ENCODE measurements at places on chromosomes 7 and 10.

DNA sequence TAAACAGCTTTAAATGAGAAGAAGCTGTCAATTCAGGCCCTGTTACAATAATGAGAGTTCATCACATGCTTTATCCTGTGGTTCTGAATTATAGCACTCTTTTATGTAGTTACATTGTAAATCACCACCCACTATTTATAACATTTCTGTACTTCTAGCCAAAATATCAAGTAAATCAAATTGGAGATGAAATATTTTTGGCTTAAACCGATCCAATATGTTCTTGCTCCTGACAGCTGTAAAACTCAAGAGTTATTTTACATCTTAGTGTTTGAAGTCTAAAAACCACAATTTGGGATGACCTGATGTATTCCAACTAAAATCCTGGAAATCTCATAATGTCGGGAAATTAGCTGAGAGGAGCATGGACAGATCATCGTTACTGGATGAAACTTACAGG lies 371.2 kb upstream of the LRRN3 start:
- peak; percentile 16 for DNase-seq

- no peak for DNase-seq
These were observed 1005.5 kb downstream of the KCNMA1 start for GRCh38 chr10:76631884-76632766.

DNA sequence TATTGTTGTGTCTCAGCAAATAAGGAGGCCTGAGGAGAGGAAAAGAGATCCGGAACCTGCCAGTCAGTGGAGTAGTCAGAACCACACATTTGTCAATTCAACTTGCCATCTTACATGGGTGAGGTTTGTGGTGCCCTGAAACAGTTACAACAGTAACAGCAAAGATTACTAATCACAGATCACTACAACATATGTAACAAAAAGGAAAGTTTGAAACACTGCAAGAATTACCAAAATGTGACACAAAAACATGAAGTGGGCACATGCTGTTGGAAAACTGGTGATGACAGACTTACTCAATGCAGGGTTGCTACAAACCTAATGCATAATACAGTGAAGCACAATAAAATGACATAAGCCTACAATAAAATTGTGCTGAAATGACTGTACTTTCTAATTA lies 89.4 kb downstream of the LRRN3 start:
- no peak for DNase-seq

GRCh38 chr10:72626444-72626754 lies 520 bp upstream of the MICU1 start:
- no peak for DNase-seq

DNA sequence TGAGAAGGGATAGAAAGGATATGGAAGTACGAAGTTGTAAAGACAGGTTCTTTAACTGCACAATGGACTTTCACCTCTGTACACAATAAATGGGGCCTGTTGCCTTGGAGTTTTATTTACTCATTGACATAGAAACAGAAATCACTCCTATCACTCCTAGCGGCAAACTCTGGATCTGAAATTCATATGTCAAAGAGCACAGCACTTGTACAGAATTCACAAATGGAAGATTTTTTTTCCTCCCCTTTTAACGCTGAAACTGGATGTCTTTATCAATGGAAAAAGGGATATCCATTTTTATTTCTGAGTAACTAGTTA lies 18.2 kb downstream of the NT5C3A start:
- DNase-seq = no peak

DNA sequence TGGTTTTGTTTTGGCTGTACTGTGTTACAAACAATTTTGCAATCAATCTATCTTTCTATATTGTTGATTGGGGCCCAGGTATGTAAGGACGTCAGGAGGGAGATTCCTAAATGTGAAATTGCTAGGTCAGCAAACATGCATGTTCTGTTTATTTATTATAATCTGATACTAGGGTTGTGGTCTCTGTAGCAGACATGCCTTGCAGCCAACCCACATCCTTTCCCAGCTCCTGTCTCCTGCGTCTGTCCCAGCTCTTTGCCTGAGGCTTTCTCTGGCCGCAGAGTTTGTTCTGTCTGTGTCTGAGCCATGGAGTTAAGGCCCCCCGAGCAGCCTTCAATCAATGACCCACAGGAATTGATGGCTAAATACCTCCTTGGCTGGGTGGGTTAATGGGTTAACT lies 124.0 kb upstream of the ZEB1 start:
- DNase-seq = no peak

DNA sequence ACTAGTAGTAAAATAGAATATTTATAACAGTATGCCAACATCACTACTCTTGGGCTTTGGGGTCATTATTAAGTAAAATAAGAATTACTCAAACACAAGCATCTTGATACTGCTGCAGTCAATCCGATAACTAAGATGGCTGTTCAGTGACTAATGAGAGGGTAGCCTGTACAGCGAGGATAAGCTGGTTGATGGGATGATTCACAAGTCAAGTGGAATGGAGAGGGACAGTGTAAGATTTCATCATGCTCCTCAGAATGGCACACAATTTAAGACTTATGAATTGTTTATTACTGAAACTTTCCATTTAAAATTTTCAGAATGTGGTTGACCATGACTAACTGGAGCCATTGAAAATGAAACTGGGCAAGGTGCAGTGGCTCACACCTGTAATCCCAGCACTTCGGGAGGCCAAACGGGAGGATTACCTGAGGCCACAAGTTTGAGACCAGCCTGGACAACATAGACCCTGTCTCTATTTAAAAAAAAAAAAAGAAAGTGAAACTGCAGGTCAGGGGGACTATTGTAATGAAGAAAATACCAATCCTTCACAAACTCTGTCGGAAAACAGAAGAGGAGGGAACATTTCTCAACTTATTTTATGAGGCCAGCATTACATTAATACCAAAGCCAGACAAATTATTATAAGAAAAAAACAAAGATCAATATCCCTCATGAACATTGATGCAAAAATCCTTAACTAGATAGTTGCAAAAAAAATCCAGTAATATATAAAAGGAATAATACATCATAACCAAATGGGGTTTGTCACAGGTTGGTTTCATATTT lies 11.2 kb downstream of the AVL9 start:
- DNase-seq = no peak

- no peak for DNase-seq
These were observed 50.1 kb upstream of the IFRD1 start for GRCh38 chr7:112400141-112400540.

- no peak for DNase-seq
These were observed 17.9 kb upstream of the FFAR4 start for GRCh38 chr10:93548376-93549071.

GRCh38 chr7:150404805-150405583 lies 25.9 kb downstream of the ZNF775 start:
- DNase-seq = peak; percentile 92

- no peak for DNase-seq
These were observed 43.9 kb upstream of the OPALIN start for GRCh38 chr10:96402417-96403305.

GRCh38 chr7:6271060-6271658 lies 1.3 kb downstream of the CYTH3 start:
- no peak for DNase-seq

GRCh38 chr10:124200011-124200410 lies 106.6 kb upstream of the CHST15 start:
- no peak for DNase-seq

DNA sequence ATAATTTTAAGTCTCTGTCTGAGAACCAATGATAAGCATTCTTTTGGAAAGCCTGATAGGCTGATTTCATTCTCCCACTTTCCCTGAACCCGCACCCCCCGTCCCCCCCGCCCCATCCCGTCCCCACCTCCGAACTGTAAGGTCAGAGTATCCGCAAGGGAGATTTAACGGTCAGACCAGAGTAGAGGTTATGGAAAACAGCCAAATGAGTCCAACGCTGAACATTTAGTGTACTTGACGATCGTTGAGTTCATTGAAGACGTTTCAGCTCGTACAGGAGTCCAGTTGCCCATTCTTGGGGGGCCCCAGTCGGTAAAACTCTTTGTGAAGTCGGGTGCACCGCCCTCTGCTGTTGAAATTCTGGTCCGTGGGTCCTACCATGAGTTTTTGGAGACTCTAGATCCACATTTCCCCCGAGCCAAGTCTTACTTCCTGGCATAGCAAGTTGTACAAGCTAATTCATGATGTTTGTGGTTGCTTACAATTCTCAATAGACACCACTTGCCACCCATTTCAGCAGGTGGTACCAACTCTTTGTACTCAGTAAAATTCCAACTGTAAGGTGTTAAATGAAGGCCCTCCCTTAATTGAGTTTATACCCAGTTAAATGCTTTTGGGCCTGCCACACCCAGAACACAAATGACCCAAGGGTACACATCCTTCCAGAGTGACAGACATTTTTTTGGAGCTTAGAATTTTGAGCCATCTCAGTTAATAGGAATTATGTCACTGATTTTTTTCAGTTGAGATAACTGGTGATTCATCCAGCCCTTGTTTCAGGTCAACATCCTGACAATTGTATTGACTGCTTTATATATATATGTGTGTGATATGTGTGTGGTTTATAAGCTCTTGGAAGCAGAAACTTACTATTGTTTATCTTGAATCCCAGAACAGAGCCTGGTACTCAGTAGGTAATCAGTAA lies 1.2 kb downstream of the MARCHF5 start:
- peak; percentile 52 for DNase-seq

- no peak for DNase-seq
These were observed 7.1 kb upstream of the KLF6 start for GRCh38 chr10:3791974-3792633.

DNA sequence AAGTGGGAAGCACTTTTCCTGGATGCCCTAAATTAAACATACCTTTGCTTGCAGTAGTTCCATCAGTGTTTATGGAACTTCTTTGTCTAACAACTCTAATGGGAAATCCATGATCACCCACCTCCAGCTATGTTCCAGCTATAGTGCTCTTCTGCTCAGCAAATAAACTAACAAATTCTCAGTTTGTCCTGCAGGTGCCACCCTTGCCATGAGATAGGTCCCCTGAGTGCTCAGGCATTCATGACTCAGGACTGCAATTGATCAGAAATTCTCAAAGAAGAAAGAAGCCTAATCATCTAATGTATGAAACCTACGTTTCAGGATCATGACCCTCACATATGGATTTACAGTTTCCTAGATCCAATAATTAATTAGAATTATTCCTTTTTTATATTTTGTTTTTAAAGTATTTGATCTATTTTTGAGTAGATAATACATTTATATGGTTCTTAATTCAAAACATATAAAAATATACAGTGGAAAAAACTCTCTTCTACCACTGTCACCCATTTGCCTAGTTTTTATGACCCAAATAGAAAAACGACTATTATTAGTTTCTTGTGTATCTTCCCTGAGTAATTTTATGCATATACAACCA lies 48.7 kb upstream of the DYNC1I1 start:
- DNase-seq = no peak

DNA sequence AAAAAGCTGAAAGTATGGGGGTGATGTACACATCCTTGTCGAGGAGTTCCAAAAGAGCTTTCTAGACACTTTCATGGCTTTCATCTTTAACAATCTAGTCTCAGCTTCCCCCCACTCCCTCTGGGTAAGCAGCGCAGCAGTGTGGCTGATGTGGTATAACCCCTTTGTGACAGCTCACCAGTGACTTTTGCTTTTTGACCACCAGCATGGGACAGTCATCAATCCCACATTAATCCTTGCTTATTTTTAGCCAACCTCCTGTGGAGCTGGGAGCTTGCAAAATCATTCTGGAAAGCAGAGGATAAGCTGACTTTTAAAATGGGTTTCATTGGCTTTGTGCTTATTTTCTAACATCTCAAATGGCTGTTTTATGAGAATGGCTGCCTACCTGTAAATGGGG lies 272.7 kb downstream of the HDAC9 start:
- no peak for DNase-seq

Data from muscle of arm (tissue), 14 donors.